ENCODE measurements at places on chromosomes 11 and 22.

DNA sequence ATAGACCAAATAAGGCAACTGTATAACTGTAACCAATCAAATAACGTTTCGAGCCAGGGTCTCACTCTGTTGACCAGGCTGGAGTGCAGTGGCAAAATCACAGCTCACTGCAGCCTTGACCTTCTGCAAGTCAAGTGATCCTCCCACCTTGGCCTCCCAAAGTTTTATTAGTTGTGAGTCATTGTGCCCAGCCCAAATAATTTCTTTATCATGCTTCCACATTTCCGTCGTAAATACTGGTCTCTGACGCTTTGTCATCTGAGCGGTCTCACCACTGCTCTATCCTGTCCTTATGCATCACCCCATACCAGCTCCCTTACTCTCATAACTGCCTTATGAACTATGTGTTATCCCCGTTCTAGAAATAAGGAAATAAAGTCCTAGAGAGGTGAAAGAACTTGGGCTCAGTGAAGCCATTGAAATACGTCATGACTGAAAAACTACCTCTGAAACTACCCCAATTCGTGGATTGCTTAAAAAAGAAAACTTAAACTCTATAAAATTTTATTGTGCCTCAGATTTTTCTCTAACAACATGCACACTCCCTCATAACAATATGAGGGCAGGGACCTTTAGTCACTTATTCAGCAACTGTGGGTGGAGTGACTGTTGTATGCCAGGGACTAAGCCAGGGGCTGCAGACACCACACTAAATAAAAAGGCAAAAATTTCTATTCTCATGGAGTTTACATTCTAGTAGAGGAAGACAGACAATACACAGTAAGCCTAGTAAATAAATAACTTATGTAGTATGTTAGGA, 15.8 kb upstream of the RTN4RL2 start:
- no peak for DNase-seq

DNA sequence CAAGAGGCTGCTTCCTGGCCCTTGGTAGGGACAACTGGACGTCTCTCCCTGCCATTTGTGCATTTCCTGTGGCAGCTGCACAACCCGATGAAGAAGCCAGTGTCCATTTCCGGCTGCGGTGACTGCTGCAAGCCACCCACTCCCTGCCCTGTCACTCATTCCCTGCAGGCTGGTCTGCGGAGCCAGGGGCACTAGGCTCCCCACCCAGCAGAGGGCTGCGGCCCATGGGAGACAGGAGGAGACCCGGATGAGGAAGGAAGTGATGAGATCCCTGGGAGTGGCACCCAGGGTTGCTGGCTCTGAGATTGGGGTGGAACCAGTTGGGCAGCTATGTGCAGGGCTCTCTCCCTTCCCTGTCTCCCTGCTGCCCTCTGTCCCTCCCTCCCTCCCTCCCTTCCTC, 10.0 kb upstream of the MYRF start:
- no peak for DNase-seq

GRCh38 chr11:88363004-88363403, 25.5 kb upstream of the CTSC start:
- DNase-seq = no peak

- DNase-seq = no peak
Observed at GRCh38 chr11:96940227-96940626, 550.4 kb downstream of the JRKL start.

DNA sequence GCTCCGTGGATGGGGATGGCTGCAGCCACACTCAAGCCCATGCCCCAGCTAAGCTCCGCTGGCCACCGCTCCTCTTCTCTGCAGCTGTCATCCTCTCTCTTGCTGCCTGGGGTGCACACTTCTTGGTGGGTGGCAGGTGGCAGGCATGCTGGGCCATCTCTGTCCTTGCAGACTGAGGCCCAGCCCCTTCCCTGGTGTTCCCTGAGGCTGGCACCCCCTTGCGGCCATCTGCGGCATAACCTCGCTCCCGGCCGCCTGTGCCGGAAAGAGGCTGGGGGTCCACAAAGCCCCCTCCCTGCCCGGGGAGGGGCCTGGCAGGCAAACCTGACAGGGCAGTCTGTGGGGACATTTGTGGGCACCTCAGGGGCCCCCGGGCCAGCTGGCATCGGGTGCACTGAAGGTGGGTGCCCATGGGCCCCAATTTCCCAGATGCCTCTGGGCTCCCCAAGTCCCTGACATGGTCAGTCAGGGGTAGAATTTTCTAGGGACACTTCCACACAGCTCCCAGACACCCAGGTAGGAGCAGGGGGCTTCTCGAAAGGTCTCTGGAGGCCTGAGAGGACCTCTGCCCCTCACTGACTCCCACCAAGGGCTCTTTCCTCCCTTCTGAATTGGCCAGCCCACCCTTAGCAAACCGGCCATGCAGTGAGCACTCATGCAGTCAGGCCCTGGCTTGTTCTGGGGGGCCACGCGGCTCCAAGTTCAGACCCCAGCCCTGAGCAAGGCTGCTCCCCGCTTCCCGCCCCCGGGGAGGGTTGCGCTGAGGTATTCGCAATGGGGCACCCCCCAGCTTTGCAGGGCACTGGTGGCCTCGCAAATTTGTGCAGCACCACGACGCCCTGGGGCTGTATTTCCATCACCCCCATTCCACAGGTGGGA, 23.5 kb upstream of the TH start:
- peak; percentile 50 for DNase-seq

DNA sequence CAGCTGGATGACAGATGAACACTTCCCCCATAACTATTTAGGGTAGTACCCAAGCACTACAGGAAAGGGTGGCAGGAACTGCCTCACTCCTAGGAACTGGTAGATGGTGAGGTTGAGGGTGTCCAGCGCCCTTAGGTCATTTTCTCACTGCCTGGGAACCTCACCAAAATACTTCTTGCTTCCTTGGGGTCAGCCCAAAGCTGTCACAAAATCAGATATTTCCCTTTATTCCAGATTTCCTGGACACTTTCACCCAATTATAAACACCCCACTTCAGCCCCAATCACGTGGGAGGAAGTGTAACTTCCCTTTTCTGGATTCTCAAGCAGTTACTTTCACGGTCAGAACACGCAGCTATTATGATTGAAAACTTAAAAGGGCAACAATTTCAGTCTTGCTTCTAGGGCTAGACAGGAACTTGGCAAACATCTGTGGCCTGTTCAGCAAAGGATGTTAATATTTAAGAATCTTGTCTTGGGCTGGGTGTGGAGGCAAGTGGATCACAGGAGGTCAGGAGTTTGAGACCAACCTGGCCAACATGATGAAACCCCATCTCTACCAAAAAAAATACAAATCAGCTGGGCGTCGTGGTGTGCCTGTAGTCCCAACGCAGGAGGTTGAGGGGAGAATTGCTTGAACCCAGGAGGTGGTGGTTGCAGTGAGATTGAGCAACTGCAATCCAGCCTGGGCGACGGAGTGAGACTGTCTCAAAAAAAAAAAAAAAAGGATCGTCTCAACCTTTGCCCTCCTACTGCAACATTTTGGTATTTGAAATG, 4.0 kb downstream of the FTH1 start:
- no peak for DNase-seq

DNA sequence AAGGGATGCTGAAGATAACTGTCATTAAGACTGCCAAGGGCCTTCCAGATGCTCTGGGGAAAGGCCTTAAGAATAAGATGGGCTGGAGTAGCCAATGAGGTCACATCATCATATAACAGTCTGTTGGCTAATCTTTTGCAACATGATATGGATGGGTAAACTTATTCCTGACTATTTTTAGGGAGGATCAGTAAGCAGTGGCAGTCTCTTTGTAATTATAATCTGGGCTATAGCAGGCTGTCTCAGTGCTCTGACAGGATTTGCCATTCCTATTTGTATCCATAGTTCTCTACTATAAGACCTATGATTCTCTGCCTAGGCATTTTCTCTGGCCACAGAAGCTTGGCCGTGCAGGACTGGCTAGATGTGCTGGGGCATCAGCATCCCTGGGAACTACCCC, 16.1 kb upstream of the CALCB start:
- DNase-seq = no peak

DNA sequence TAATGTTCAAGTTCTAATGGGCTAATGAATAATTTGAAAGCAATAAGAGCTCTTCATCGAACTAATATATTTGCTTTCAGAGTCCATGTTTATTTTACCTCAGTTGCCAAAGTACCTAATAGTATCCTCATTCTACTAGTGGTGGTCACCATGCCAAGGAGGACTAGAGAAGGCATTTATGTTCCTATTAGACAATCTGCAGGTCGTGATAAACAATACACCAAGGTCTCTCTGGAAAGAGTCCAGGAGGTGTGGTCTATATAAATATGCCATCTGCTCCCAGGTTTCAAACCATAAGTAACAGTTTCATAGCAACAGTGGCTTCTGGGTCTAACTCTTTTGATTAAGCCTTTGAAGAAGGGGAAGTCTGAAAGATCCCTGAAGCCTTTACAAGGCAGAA, 42.9 kb downstream of the ARFGAP3 start:
- no peak for DNase-seq

DNA sequence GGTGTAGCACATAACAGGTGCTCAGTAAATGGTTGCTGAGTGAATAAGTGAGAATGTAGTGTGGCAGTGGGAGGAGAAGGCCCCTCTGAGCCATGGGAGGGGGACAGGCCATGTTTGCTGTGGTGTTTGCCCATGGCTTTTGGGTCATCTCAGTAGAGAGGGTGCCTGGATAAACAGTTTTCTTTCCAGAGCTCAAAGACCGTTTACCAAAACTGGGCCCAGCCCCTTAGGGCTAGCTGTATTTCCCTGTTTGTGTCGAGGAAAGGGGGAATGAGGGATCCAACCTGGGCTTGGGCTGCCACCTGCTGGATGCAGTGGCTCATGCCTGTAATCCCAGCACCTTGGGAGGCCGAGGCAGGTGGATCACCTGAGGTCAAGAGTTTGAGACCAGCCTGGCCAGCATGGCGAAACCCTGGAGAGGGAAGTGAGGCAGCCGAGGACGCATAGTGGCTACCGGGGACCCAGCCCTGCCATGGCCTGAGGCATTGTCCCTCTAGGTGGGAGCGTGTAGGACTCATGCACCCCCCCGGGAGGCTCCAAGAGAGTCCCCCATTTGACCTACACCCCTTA, 8.7 kb upstream of the LTO1 start:
- no peak for DNase-seq

GRCh38 chr11:11944444-11944843, 64.0 kb downstream of the DKK3 start:
- DNase-seq = no peak

All from muscle of back (tissue), 13 donors.